ENCODE measurements at places on chromosomes 7 and 10. TPM values are rescaled to one million over a fixed set of nuclear protein-coding genes. Genes with fewer than 3 reads are reported as not detected.

Gene EN2
- total RNA-seq: 0.13 TPM

Gene INTS1
- total RNA-seq: 91.3 TPM

Gene OPN4
- not detected for total RNA-seq

Gene WNT16
- total RNA-seq: not detected

Gene OR2A12
- not detected for total RNA-seq

Gene DIP2C
- 22.6 TPM for total RNA-seq

Gene CRYGN
- total RNA-seq: 0.22 TPM

Gene NEURL1
- total RNA-seq: 1.2 TPM

Gene NANOS1
- total RNA-seq: 1.1 TPM

Gene FRG2B
- not detected for total RNA-seq

Gene PRSS1
- not detected for total RNA-seq

Gene SLC16A9
- total RNA-seq: 15.5 TPM

Gene ZNF107
- 8.0 TPM for total RNA-seq

Gene PON1
- not detected for total RNA-seq

Gene OGDH
- total RNA-seq: 132 TPM

Gene FFAR4
- total RNA-seq: 1.0 TPM

Gene SNX10
- 72.0 TPM for total RNA-seq

Gene PTF1A
- not detected for total RNA-seq

Gene CNPY1
- total RNA-seq: not detected

Gene PPP3CB
- total RNA-seq: 36.1 TPM

Gene C10orf67
- total RNA-seq: 1.6 TPM

Gene ELN
- total RNA-seq: 44.8 TPM

Gene CARD11
- 9.6 TPM for total RNA-seq

Gene SPRN
- total RNA-seq: not detected

Gene ZNF518A
- total RNA-seq: 29.4 TPM

Gene RNF133
- 1.3 TPM for total RNA-seq

Gene OR2A42
- 0.06 TPM for total RNA-seq

Gene ATG9B
- 0.19 TPM for total RNA-seq

Gene TMEM229A
- not detected for total RNA-seq

Gene UPK3B
- 1.9 TPM for total RNA-seq

Data from kidney (tissue), 22 donors.